ENCODE measurements at places on chromosomes 7 and 10.

GRCh38 chr7:6546498-6547251, 4.6 kb downstream of the GRID2IP start:
- no peak for DNase-seq

GRCh38 chr7:93147363-93147762, 822 bp downstream of the SAMD9L start:
- no peak for DNase-seq

DNA sequence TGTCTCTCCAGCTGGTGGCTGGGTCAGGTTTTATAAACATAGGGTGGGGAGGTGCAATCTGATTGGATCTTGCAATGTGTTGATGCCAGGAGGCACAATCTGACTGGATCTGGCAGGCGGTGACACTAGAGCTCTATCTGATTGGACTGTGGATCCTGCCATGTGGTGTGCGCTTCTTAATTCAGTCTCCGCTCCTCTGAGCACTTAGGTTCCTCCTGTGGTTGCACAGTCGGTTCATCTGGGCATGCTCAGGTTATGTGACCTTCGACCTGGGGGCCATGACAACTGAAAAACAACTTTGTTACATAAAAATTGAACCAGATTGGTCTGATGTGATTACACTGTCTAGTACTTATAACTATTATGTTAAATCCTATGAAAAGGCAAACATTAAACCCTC, 127.1 kb upstream of the SVIL start:
- no peak for DNase-seq

GRCh38 chr10:734481-734880, 45.0 kb upstream of the DIP2C start:
- DNase-seq, result no peak

DNA sequence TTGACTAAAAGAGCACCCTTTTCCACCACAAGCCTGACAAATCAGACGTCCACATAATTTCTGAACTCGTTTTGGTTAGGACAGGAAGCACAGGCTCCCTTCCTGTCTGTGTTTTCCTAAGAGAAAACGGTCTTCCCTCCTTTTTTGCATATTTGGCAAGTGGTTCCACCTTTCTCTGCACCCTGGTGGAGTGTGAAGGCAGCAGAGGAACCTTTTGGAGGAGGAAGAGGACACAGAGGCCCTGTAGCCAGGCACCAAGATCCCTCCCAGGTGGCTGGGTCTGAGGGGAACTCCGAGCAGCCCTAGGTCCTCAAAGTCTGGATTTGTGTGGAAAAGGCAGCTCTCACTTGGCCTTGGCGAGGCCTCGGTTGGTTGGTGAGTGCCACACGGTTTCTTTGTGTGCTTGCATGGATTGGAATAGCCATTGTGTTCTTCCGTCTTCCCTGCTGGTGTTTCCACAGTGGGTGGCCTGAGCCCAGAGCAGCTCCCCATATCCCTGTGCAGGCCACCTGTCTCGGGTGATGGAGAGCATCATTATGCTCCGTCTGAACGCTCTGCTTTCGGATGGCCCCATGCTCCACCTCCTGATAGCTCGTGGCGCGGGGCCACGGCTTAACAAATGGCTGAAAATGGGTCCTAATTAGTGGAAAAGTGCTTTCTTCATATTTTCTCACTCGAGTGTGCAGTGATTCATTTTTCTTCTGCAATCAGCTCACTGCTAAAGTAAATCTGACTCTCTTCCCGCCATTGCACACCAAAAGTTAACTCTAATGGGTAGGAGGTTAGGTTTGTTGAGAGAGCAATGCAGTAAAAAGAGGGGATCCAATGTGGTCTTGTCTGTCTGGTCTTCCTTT, 4.2 kb downstream of the IKZF1 start:
- no peak for DNase-seq

DNA sequence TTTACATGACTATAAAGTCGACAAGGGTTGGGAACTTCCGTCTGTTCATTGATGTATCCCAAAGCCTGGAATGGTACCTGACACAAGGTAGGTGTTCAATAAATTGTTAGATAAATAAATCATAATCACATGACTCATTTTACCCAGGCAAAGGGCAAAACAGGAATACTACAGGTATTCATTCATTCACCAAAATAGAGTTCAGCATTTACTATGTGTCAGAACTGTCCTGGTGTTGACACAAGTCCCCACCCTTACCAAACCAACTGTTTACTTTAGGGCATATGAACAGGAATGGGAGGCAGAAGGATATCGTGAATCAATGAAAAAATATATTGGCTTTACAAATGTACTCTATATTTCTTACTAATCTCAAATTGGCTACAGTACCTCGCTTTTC, 666 bp upstream of the YAE1 start:
- DNase-seq, result no peak

DNA sequence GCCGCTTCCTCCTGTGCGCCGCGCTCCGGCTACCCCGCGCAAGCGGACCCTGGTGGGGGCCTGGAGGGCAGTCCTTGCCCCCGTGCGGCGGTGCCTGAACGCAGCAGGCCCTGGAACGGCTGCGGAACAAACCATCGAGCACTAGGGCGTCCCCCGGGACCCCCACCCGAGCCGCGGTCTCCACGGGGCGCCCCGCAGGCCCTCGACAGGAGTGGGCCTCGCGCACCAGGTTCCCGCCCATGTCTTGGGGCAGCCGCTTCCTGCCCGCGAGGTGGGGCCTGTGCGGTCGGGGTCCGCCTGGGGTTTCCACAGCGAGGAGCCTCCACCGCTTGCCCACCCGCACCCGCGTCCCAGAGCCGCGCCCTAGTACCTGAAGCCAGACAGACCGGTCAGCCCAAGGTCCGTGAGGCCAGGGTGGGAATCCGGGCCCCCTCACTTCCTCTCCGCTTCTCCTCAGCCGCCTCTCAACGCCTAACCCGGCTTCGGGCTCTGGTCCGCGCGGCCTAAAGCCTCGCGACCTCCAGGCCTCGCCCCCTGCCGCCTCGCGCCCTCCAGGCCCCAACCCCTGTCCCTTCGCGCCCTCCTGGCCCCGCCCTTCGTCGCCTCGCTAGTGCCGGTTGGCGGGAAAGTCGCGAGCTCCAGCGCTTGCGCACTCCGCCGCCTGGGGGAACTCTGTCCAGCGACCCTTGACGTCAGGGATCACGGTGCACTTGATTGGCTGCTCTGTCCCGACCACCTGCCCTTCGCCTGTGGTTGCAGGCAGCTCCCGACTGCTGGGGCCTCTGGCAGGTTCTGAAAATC, 7.0 kb upstream of the GBX1 start:
- peak; percentile 93 for DNase-seq

DNA sequence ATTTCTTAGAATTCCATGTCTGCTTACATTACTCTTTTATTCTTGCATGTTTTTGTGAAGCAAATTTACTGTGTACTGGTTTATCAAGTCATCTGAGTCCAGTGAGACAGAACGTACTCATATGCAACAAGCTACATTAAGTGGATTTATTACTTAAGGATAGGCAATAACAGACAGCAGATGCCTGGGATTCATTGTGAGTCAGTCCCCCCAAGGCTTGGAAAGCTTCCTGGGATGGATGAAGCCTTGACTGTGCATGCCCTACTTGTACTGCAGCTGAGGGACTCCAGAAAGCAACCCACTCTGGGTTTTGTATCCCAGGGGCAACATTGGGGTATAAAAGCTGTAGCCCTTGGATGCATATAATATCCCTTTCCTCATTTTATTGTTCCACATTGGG, 113.4 kb upstream of the RAB18 start:
- no peak for DNase-seq

GRCh38 chr10:78805176-78805575, 263.6 kb upstream of the ZMIZ1 start:
- no peak for DNase-seq

DNA sequence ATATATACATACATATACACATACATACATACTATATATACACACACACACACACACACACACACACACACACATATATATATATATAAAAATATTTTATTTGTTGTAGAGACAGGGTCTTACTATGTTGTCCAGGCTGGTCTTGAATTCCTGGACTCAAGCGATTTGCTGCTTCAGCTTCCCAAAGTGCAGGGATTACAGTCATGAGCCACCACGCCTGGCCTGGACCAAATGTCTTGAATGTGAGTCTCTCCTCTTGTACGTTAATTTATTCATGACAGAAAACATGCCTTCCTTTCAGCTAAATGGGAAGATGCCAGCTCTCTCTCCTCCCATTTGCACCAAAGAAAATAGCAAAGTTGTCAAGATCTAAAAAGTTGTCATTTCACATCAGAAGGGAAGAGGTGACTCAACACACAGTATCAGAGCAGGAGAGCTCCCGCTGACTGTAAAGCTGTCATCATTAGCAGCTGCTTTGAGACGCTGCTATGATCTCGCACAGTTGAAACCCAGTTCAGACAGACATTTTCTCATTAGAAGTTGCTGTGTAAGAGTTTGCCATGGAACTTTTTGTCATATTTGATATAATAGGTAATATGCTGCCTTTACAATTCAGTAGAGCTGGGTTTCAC, 224.3 kb downstream of the SFMBT2 start:
- no peak for DNase-seq

DNA sequence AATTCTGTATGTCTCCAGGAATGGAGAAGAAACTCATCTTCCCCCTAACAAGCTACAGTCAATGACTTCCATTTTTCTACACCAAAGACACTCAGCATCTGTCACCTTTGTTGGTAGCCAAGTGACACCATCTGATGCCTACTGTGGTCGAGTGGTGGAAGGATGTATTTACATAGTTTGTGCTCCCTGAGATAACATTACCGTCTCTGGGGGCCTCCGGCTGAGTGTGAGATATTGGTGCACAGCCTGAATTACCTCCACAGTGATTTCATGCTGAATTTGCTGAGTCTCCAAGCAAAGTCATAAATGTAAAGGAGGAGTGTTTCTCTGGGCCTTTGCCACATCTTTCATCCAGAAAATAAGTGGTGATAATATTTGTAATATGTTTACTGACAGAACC, 114.0 kb downstream of the GRID1 start:
- DNase-seq, result no peak

GRCh38 chr7:106610996-106611886, 49.7 kb downstream of the CCDC71L start:
- no peak for DNase-seq

- DNase-seq, result no peak
Observed at GRCh38 chr10:122121059-122121458, 132.1 kb downstream of the TACC2 start.

- DNase-seq, result no peak
Observed at GRCh38 chr10:69311309-69311708, 33.0 kb downstream of the HK1 start.

DNA sequence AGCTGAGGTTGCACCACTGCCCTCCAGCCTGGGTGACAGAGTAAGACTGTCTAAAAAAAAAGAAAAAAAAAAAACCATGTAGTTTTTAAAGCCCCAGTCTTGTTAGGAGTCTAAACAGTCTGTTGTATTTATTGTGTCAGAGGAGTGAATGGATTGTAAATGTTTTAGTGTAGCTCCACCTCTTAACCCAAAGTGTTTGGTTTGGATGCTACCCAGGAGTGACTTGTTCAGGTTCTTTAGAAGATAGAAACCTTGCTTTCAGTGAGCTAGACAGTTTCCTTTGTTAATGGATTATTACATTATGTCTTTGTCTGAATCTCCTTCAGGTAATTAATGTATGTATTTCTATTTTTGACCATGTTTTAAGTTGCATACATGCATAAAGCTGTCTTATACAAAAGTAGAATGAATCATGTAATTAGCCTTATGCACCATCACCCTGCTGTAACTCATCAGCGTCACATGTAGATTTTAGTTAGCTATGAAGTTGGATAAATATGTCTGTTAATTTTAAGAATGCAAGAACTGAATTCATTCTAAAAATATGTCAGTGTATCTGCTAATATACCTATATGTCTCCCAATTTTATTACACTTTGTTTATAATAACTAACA, 97.7 kb downstream of the TAF3 start:
- no peak for DNase-seq

DNA sequence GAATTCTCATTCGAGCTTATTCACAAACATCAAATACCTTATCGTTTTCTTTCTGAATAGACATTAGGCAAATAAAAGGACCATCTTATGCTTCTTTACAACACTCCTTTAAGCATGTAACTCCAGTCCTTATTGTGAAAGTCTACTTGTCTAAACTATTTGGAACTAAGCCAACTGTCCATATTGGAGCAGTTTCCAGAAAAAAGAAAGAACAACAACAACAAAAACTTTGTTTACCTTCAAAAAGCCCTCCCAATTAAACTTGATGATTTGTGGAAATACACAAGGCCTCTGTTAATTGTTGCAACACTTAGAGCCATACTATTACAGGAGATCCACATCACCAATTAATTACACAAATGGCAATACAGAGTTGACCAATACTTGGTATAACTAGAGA, 163.6 kb downstream of the GALNT11 start:
- no peak for DNase-seq

DNA sequence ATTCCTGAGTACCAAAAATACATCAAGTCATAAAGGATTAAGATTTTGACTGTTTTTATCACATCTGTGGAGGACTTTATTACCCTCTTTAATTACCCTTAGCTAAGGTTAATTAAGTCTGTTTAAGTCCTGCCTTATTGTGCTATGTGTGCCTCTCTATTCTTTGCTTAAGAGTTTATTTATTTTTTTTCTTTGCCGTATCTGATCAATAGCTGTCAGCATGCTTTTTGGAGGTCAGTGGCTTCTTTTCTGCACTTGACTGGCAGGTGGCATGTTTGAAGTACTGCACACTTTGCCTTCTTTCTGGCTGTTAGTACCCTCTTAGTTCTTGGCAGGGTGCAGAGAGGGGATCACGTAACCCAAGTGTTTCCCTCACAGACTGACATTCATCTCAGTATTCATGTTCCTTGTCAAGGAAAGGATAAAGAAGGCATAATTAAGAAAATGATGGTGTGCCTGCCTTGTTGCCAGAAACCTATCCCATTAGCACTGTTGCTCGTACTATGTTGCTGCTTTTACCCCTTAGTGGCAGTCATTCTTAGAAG, 225.8 kb downstream of the EXOC4 start:
- DNase-seq, result no peak

GRCh38 chr7:113198226-113198625, 79.9 kb upstream of the SMIM30 start:
- DNase-seq, result no peak

DNA sequence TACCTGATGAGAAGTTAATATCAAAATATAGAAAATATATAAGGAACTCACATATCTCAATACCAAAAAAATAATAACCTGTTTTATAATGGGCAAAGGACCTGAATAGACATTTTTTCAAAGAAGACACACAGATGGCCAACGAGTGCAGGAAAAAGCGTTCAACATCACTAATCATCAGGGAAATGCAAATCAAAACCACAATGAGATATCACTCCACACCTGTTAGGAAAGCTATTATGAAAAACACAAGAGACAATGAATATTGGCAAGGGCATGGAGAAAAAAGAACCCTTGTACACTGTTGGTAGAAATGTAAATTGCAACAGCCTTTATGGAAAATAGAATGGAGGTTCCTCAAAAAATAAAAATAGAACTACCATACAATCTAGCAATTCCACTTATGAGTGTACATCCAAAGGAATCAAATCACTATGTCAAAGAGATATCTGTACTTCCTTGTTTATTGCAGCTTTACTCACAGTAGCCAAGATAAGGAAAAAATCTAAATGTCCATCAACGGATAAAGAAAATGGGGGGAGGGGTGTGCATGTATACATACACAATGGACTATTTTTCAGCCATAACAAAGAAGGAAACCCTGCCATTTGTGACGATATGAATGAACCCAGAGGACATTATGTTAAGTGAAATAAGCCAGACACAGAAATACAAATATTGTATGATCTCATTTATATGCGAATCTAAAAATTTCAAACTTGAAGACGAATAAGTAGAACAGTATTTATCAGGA, 3.6 kb upstream of the ALOX5 start:
- no peak for DNase-seq

GRCh38 chr7:36191292-36191920, 38.4 kb downstream of the EEPD1 start:
- no peak for DNase-seq

- DNase-seq, result no peak
Observed at GRCh38 chr7:135512135-135512887, 2.4 kb upstream of the CNOT4 start.
